Cardiac fibroblast (primary cell): ENCODE measurements at places on chromosomes 4 and X.

DNA sequence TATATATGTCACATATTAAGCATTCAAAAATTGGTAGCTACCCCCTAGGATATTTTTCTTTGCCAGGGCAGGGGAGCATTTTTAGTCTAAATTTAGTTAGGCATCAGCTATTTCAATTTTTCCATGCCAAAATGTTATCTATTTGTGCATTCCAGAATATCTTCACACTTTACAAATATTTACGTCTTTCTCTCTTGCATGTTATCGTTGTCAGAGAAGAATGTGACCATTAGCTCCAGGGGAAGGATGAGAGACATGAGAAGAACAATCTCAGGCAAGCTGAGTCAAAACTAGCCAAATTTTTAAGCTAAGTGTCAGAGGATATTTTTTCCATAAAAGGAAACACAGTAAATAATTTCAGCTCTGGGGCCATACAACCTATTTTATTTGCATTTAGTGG is 885.0 kb upstream of the EPHA5 start:
- DNase-seq: peak; percentile 85

- peak; percentile 27 for DNase-seq
Measured at GRCh38 chrX:41923978-41924683, 777 bp upstream of the CASK start.

GRCh38 chr4:1775731-1776500 is 17.2 kb upstream of the FGFR3 start:
- peak; percentile 19 for DNase-seq

DNA sequence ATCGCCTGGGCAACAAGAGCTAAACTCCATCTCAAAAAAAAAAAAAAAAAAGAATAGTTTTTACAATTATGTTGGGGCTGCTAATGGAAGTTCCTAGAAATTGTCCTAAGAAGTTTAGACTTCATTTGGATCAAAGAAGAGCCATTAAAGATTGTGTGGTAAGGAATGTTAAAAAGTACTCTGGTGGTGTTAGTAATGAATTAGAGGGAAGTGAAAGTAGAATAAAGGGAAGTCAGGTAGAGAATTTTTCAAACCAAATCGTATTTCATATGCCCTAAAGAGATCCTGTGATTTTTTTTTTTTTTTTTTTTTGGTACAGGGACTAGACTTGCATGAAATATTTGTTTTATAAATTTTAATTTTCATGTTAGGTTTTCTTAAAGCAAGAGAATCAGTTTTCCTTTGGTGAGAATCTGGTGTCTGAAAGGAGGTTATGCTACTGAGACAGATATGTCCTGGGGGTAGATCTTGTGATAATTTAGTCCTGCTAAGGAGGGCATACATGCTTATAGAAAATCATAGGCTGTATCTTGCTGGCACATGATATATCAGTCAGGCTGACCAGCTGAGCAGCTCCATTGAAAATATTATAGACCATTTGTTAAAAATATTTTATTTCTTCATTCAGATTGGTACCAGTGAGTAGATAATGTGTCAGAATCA is 10.7 kb downstream of the SEC24B start:
- no peak for DNase-seq

DNA sequence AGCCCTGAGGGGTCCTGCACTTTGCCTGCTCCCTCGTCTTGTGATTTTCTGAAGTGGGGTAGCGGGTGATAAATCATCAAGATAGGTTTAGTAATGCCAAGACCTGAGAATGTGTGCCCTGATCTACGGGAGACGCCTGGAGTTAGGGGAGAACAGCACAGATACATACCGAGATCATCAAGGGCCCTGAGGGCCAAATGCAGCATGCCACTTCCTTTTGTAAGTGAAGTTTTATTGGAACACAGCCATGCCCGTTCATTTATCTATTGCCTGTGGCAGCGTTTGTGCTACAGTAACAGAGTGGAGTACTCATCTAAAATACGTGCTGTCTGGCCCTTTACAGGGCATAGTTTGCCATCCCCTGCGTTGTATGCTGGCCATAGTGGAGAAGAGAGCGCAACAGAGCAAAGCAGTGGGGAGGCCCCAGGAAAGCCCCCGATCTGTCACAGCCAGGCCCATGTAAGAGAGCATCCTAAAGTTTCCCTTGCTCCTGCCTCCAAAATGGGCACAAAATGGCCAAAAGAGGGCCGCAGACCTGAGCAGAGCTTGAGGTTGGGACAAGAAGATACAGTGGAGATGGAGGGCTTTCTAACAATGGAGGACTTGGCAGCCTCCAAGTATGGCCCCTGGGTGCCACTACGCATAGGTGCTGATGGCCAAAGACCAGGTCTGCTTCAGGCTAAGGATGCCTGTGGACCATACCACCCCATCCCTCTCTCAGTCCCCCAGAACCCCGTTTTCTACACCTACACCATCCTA is 167.0 kb downstream of the SMIM20 start:
- DNase-seq: no peak

DNA sequence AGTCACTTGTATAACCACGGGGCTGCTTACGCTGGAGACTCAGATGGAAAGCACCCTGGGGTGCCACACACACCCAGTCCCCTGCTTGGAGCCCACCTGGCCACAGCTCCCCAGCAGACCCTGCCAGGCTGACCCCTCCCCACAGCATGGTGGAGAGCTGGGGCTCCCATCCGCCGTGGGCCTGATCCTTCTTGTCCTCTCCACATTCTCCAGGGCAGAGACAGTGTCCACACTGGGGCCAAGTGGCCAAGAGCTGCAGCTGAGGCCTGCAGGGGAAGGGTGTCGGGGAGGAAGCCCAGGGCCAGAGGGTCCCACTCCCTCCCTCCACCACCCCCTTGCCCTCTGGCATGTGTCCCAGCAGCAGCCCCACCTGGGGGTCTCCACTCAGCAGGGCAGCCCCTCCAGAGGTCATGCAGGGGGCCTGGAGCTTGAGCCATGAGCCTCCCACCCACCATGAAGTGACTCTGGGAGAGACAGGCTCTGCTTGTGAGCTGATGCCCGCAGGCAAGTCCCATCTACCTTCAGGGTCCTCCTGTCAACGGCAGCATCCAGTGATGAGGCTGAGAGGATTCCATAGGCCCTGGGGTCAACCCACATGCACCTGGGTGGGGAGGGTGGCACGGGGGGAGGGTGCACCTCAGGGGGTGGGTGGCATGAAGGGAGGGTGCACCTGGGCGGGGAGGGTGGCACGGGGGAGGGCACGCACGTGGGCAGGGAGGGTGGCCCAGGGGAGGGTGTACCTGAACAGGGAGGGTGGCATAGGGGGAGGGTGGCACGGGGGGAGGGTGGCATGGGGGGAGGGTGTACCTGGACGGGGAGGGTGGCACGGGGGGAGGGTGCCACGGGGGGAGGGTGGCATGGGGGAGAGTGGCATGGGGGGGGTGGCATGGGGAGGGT is 56.4 kb downstream of the FAM53A start:
- no peak for DNase-seq

GRCh38 chrX:148915474-148915873 is 415.1 kb downstream of the AFF2 start:
- no peak for DNase-seq

- DNase-seq: no peak
Measured at GRCh38 chr4:83019794-83020494, 9.3 kb upstream of the LIN54 start.

GRCh38 chr4:6548201-6548881 is 26.6 kb upstream of the MAN2B2 start:
- DNase-seq: peak; percentile 57

DNA sequence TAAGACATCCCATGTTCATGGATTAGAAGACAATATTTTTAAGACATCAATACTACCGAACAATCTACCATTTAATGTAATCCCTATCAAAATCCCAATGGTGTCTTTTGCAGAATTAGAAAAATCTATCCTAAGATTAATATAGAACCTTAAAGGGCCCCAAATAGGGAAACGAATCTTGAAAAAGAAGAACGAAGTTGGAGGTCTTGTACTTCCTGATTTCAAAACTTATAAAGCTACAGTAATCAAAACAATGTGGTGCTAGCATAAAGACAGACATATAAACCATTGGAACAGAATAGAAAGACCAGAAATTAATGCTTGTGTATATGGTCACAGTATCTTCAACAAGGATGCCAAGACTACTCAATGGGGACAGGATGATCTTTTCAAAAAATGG is 42.0 kb downstream of the CENPE start:
- DNase-seq: no peak

DNA sequence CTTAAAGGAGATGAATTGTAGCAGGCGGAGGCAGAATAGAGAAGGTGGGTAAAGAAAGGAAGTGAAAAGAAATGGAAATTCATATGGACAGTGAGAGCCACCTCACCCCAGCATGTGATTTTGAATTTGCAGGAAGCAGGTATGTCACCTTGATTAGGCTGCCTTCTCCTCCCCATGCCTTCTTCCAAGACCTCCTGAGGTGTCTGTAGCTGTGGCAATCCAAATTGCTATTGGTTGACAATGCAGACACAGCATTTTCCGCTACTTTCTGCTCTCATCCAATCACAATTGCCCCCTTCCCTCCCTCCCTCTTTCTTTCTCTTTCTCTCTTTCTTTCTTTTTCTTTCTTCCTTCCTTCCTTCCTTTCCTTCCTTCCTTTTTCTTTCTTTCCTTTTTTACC is 38.5 kb downstream of the RAB33B start:
- DNase-seq: no peak

GRCh38 chrX:125293850-125294780 is 25.6 kb upstream of the TEX13C start:
- no peak for DNase-seq

DNA sequence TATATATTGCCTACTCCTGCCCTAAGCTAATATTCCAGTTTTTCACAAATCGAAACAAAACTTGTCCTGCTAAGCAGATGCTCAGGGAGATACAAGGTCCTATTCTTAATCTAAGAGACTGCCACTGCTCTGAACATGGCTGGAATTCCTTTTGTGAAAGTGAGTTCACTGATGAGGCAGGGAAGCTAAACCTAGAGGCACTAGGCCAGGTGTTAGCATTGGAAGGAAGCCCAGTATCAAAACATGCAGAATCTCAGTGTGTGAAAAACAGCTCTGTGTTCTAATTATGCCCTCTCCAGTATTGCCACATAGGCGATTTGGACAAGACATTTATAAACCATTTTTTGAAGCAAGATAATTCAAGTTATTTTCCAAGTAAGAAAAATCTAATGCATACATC is 47.6 kb downstream of the ABCG2 start:
- DNase-seq: no peak

DNA sequence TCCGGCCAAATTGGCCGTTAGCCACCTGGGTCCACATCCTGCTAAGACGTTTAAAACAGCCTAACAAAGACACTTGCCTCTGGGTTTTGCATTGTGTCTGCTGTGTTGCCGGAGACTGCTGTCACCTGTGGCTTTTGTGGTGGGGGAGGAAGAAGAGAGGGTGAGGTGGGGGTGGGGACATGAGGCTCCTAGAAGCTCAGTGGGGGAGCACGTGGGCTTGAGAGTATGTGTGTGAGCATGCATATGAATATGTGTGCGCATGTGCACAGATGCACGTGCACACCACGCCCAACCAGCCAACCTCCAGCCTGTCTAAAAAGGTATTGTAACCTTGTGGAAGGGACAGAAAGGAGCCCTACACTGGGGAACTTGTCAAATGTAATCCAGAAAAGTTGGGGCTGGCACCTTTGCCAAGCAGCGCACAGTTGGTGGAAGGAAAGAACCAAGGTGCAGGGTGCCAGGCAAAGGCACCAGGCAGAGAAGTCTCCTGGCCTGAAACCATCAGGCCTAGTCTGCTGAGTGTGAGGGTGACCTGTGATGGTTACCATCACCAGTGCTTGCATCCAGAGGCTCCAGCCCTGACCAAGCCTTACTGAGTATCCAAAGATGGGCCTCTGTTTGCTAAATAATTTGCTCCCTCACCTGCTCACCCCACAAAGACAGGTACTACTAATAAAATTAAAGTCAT is 10.1 kb upstream of the SASH3 start:
- DNase-seq: no peak

- DNase-seq: no peak
Measured at GRCh38 chr4:127416115-127416514, 216.6 kb upstream of the INTU start.
